Heart left ventricle (tissue), 16 donors: ENCODE measurements at places on chromosomes 1 and 21.
A peak's percentile ranks its signal among the peaks of the same experiment; 100 is the strongest.

DNA sequence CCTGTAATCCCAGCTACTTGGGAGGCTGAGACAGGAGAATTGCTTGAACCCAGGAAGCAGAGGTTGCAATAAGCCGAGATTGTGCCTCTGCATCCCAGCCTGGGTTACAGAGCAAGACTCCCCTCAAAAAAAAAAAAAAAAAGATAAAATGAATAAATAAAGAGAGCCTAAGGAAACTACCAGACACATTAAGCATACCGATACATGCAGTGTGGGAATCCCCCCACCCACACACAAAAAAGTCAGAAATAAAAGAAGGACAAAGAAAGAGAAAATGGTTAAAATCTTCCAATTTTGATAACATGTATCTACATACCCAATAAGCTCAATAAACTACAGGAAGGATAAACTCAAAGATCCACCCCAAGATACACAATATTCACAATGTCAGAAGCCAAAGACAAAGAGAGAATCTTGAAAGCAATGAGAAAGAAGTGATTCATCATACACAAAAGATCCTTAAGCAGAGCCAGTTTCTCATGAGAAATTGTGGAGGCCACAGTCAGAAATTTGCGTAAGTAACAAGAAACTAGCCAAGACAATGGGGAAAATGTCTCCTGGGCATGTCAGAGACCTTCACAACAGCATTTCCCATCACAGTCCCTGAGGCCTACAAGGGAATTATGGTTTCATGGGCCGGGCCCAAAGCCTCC lies 1197.0 kb downstream of the AMY1C start:
- DNase-seq = no peak

DNA sequence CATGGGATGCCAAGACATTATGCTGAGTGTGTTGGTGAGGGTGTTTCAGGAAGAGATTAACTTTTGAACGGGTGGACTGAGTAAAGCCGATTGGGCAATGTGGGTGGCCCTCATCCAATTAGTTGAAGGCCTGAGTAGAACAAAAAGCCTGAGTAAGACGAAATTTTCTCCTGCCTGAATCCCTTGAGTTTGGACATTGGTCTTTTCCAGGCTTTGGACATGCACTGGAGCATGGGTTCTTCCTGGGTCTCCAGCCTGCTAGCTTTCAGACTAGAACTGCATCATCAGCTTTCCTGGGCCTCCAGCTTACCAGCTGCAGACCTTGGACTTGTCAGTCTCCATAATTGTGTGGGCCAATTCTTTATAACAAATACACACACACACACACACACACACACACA lies 63.6 kb downstream of the NIBAN1 start:
- peak; percentile 57 for DNase-seq

GRCh38 chr1:46333300-46334029 lies 7.1 kb upstream of the NSUN4 start:
- no peak for DNase-seq

DNA sequence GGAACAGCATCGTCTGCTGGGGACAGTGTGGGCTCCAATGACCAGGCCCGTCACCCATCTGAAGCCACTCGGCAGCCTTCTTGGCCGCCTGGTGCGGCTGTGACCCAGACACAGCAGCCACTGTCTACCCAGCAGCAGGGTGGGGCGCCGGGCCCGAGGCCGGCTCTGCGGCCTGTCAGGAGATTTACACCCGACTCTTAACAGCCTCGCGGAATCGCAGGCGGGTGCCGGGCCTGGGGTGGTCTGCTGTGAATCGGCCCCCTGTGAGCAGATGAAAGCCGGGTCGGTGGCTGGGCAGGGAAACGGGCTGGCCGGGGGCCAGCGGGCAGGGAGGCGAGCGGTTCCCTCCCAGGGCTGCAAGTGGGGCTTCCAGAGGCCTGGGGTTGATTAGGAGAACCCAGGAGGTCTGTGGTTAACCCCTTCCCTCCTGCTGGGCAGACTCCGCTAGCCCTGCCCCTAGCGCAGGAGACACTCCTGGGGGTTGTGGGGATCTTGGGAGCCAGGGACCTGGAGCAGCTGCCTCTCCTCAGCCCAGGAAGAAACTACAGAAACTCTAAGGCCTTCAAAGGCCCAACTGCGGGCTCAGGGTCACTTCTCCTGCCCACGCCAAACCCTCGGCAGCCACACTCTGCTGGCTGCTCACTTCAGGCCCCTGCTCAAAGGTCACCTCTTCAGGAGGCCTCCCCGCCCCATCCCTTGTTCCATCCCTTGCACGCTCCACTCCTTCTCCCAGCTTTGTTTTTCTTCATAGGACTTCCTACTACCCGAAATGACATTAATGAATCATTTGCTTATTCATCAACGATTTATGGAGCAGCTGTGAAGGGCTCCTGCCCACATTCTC lies 15.6 kb downstream of the RUNX3 start:
- DNase-seq = no peak

DNA sequence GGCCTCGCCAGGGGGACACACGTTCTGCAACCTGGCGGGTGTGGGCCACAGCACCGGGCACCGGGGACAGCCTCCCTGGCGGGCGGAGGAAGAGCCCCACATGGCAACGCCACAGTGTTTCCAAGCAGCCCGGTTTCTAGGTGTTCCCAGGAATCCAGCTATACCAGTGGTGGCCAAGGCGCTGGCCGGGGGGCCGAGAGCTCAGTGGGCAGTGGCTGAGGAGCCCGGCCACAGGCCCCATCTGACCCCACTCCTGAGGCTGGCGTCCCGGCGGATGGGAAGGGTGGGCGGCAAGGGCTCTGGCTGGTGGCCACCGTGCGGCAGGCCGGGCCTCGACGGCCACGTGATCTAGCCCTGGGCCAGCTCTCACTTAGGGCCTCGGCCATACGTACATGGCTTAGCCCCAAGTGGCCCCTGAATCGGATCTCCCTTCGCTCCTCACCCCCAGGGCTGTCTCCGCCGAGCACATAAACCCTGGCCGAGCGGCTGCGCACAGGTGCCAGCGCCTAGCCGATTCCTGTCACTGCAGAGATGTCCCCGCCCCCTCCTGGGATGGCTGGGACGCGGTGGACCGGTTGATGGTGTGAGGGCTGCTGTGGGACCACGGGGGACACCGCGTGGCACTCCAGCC lies 68.7 kb downstream of the MORN1 start:
- DNase-seq = no peak

- DNase-seq = no peak
Observed at GRCh38 chr1:54153535-54154439, 987 bp upstream of the CDCP2 start.

DNA sequence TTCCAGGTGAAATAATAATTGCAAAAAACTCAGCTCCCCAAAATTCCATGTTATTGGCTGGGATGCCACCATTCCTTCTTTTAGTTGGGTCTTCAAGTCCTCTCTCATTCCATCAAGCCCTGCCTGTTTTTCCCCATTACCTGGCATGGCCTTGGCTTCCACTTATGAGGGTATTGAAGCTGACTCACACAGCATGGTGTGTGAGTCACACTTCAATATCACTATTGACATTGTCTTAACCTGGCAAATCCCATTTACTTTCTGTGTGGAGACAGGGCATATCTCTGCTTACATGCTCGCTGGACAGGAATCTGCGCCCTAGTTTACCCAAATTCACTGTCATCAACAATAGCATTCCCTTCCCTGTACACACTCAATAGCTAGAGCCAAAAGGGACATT lies 1806.8 kb downstream of the BRINP3 start:
- DNase-seq = no peak

DNA sequence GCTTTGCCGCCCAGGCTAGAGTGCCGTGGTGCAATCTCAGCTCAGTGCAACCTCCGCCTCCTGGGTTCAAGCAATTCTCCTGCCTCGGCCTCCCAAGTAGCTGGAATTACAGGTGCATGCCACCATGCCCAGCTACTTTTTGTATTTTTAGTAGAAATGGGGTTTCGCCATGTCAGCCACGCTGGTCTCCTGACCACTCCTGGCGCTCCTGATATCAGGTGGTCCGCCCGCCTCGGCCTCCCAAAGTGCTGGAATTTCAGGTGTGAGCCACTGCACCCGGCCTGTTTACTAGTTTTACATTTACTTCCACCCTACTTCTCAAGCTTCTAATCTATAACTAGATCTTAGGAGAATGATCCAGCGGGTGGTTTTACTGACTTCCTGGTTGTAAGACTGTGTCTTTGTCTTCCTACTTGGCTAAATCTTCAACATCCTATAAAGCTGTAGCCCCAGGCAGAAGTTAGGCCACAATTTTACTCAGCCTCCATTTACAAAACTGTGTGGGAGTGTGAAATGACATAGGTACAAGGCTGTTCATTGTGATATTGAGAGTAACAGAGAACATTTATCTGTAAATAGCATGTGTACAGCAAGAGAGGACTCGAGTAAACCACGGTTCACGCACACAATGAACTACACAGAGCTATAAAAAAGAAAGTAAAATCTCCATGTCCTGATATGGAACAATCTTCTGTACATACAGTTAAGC lies 9.6 kb upstream of the POU2F1 start:
- no peak for DNase-seq

GRCh38 chr1:77556045-77556444 lies 126.4 kb downstream of the ZZZ3 start:
- no peak for DNase-seq

DNA sequence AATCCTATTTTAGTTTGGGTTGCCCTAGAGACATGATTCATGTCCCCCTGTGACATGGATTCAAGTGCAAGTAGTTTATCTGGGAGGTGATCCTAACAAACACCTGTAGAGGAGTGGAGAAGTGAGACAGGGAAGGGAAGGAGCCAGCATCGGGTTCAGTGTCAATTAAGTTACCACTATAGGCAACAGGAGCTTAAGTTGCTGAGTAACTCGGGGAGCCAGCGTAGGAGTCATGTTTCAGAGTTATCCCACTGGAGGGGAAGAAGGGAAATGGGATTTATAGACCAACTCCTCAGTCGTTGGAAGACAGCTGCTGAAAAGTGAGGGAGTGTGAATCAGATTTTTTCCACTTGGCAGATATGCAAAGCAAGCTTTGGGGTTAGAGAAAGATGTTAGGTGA lies 54.9 kb downstream of the SLC30A7 start:
- no peak for DNase-seq

DNA sequence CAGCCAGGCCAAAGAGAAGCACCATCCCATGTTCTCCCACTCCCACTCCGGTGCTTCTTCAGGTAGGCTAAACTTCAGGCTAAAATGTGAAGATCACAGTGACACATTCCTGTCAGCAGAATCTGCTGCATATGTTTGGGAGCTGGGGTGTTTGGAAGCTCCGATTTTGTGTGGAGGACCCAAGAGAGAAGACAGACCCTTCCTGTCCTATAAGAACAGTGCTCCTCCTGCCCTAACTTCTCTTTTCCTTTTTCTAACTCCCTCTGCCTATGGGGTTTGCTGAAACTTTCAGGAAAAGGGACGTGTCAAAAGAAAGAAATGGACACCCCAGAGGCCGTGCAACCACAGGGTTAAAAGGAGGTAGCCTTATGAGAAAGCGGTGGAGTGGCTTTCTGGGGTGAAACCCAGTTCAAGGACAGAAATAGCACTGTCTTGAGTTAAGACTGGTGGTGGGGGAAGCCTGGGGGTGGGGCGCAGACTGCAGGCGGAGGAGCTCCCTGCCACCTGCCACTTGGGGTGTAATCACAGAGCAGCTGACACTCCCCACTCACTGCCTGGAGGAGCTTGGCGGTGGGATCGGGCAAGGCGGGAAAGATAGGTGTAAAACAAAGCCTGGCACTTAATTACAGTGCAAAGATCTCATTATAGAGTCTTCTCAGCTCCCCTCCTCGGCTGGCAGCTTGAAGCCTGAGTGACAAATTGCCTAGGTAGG lies 645 bp upstream of the TLR5 start:
- no peak for DNase-seq

DNA sequence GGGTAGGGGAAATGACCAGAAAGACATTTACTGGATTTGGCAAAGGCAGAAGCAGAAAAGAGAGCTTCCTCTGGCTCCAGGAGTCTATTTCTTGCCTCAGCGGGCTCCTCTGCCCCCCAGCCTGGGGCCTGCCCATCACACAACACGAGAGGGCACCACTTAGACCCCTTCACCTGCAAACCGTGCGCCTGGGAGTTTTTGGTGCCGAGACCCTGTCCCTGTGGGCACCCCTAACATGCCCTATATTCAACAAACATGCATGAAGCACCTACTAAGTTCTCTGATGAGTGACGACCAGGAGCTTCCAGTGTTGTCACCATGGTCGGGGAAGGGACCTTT lies 18.8 kb downstream of the IL6R start:
- no peak for DNase-seq

GRCh38 chr1:31308036-31308435 lies 11.2 kb downstream of the ZCCHC17 start:
- DNase-seq = no peak

- DNase-seq = no peak
Observed at GRCh38 chr1:55696181-55696754, 481.1 kb upstream of the USP24 start.

DNA sequence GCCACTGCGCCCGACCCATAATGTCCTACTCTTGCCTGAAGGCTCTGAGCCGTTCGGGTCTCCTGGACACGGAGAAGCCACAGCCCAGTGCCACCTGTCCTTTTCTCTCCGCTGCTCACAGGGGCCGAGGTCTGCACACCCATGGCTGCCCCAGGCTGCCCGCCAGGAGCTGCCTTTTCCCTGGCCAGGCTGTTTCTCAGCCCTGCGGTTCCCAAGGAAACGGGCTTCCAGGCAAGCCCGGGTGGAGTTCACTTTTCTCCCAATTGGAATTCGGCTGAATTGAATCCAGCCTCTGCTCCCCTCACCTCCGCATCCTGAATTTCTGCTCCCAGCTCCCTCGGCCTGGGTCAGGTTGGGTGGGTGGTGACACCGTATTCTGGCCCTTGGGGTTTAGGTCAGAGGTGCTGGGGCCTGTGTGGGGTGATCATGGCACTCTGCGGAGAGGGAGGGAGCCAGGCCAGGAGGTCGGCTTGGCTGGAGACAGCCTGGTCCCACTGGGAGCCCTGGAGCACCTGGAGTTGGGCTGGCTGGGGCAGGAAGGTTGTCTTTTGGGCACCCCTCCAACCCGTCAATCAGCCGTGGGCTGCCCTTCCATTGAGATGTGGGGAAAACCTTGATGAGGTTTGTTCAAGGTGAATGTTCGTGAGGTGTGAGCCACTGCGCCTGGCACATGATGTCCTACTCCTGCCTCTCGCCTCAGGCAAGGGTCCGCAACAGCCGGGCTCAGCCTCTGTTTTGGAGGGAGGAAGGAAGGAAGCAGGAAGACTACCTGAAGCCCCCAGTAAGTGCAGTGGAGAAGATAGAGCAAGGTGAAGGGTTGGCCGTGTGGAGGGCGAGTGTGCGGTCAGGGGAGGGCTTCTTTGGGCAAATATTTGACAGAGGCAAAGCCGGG lies 25.1 kb downstream of the RRP1 start:
- DNase-seq = peak; percentile 29

- DNase-seq = no peak
Observed at GRCh38 chr21:32316361-32317215, 17.9 kb downstream of the MRAP start.

DNA sequence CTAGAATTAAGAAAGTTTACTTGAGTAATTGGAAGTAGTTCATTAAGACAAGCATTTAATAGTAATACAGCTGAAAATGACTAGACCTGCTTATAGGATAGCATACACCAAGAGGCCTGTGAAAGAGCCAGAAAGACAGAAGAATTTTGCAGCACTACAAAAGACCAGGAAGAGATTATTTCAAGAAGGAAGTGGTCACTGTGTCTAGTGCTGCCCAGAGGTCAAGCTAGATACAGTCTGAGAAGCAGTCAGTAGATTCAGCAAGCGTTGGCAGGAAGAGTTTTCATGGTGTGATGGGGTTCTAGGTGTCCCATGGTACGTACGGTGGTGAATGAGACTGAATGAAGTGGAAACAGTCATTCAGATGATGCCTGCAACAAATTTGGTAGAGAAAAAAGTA lies 31.5 kb downstream of the RGS8 start:
- no peak for DNase-seq

GRCh38 chr1:169724168-169724567 lies 9.7 kb downstream of the SELE start:
- DNase-seq = no peak

GRCh38 chr1:234881893-234882771 lies 246.5 kb downstream of the TOMM20 start:
- no peak for DNase-seq

- no peak for DNase-seq
Observed at GRCh38 chr1:117174851-117175250, 35.9 kb downstream of the VTCN1 start.
